Stomach (tissue), 19 donors: ENCODE measurements at places on chromosomes 16 and 17.

DNA sequence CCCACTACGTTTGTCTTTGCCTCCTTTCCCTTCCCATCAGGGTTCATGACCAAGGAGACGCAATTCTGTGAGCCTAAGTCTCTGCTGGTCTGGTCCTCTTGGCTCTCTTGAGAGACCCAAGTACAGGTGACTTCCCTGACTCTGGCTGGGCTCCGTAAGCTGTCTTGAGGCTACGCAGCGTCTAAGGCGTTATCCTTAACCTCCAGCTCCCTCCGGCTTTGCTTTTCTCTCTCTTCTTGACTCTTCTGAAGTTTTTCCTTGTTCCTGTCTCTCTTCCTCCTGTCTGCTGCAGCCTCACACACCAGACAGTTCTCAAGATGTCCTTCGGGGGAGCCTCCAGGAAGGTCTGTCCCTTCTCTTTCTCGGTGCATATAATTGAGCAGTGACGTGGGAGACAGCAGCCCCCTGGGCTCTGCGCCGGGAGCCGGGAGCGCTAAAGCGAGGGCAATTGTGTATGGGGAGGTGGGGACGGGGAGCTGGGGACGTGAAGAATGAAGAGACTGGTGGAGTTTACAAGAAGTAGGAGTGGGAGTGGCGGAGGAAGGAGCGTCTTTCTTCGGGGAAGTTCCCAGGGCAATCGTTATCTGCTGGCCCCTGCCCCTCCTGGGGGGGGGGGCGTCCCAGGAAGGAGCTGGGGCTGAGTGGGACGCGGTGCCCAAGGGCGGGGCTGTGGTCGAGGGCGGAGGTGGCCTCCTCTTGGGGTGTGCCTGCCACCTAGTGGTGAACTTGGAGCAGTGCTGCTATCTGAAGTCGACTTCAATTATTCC lies 6.9 kb upstream of the PIRT start:
- DNase-seq: peak; percentile 95

- no peak for DNase-seq
Observed at GRCh38 chr16:69538808-69539207, 27.0 kb upstream of the NFAT5 start.

DNA sequence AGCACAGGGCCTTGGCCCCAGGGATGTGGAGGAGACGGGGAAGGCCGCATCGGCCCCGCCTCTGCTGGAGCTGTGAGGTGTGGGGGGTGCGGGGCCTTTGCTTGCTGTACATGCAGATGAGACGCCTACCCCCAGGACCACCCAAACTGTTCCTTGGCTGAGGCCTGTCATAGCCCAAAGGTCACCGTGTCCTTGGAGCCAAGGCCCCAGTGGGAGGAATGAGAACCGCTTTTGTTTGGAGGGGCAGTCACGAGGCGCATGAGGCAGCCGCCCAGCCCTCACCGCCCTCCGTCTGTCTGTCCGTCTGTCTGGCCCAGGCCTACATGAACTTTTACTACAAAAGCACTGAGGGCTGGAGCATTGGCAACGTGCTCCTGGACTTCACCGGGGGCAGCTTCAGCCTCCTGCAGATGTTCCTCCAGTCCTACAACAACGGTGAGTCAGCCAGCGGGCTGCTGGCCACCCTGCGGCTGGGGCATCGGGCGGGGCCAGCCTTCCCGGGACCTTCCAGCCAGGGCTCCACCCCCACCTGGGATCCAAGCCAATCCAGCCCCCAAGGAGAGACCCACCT lies 8.8 kb downstream of the TAX1BP3 start:
- peak; percentile 76 for DNase-seq

DNA sequence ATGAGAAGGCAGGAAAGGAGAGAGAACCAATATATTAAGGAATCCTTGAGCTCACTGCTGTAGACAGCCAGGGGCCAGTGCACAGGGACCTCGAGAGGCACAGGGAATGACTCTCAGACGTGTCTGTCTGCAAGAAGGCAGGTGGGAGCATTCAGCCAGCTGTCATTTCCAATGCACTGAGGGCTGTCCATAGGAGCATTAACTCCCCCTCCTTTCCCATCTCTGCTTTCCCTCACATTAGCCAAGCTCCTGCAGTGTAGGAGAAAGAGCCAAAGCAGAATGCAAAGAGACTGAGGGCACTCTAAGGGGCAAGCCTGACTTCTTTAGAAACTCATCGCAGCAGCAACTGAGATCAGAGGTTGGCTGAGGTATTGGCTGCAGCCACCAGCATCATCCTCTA lies 218.3 kb downstream of the CDH13 start:
- peak; percentile 10 for DNase-seq

GRCh38 chr16:27430923-27431484 lies 29.0 kb downstream of the IL21R start:
- DNase-seq: no peak

DNA sequence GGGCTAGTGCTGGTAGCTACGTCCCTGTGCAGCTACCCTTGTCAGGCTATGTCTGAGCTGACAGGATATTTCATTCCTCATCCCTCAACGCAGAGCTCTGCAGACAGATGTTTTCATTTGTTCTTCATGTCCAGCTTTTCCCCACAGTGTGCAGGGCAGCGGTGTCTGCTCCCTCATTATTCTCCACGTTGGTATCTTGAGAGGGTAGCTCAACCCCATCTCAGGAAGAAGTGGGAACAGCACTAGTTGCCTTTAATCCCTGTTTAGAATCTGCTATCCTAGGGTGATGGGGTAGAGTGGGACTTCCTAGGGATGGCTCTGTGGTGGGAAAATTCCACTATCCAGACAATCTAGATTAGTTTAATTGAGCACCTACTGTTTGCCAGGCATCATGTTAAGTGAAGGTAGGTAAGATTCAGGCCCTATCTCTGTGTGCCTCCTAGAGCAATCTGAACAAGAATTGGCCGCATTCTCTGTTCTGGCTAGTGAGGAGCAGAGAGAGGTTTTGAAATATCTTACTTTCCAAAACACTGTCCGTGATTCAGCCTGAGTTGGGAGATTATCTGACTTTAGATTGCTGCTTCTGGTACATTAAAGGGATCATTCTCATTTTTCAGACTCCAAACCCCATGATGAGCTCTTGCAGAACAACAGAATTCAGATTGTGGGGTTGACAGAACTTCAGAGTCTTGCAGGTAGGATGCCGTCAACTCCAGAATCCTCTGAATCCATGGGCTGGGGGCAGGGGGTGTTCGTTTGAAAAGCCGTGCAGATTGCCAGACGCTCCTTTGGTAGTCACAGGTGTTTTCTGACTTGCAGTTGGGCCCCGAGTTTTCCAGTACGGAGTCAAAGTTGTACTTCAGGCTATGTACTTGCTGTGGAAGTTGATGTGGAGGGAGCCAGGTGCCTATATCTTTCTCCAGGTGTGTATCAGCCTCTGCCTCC lies 963 bp downstream of the ALG1 start:
- DNase-seq: no peak

GRCh38 chr17:596287-596686 lies 118.4 kb downstream of the VPS53 start:
- peak; percentile 45 for DNase-seq
